ENCODE measurements at places on chromosomes 5 and 9. TPM values are rescaled to one million over a fixed set of nuclear protein-coding genes. Genes with fewer than 3 reads are reported as not detected.

NR4A3 gene
- 21.3 TPM for total RNA-seq

EQTN gene
- total RNA-seq = not detected

MARVELD2 gene
- not detected for total RNA-seq

EPB41L4A gene
- 9.4 TPM for total RNA-seq

LURAP1L gene
- 1.6 TPM for total RNA-seq
